Uterus (tissue), 4 donors: ENCODE measurements at places on chromosomes 13 and 19. TPM values are rescaled to one million over a fixed set of nuclear protein-coding genes. Genes with fewer than 3 reads are reported as not detected.

ATP8A2 gene
- 21.4 TPM for total RNA-seq

GPR183 gene
- 4.6 TPM for total RNA-seq

VMAC gene
- total RNA-seq = 8.4 TPM

FFAR1 gene
- total RNA-seq = not detected

TUBA3C gene
- total RNA-seq = not detected

PPM1N gene
- total RNA-seq = not detected

GATAD2A gene
- 9.7 TPM for total RNA-seq

IGFLR1 gene
- total RNA-seq = 5.3 TPM

GIPC3 gene
- total RNA-seq = 4.0 TPM

ERICH6B gene
- not detected for total RNA-seq

SHISA7 gene
- not detected for total RNA-seq

DNA sequence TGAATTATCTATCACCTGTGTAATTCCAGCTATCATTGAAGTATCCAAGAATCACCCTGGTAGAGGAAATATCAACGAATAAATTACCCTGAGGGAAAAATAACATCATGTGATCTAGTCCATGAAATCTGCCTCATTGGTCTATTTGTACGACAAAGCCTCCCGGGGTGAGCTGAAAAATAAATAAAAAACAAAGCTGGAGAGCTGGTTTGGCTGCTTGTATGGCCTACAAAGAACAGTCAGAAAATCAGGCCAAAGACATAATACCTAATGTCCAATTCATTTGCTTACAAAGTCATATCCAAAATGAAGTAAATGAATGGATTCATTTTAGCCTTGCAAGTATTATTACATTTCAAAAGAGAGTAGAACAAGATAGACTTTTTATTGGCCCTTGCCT lies 449.9 kb downstream of the KLF12 start:
- no peaks in the 10 kb centered on the region for H3K4me1 ChIP-seq
- no peaks in the 10 kb centered on the region for H3K27me3 ChIP-seq
- no peak overlapping the region for H3K4me3 ChIP-seq
- H3K36me3 ChIP-seq = no peaks in the 10 kb centered on the region

DNA sequence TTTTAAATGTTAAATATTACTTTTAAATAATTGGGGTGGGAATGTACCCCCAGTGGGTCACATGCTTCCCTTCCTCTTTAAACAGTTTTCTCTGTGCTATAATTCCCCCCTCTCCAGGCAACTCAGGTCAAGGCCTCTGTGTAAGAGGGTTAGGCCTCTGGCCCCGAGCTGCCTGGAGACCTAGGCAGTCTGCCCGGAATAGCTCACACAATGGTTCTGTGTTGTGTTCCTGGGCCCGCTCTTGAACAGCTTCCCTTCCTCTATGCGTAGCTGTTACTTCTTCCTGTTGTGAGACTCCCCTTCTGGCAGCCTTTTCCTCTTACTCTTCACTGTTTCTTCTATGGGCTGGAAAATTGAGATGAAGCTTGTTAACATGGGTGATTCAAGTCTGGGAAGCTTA lies 14.8 kb upstream of the ZNF492 start:
- peak overlapping the region; percentile 20 for H3K27ac ChIP-seq
- no peak overlapping the region for H3K4me3 ChIP-seq
- no peaks in the 10 kb centered on the region for H3K36me3 ChIP-seq

DNA sequence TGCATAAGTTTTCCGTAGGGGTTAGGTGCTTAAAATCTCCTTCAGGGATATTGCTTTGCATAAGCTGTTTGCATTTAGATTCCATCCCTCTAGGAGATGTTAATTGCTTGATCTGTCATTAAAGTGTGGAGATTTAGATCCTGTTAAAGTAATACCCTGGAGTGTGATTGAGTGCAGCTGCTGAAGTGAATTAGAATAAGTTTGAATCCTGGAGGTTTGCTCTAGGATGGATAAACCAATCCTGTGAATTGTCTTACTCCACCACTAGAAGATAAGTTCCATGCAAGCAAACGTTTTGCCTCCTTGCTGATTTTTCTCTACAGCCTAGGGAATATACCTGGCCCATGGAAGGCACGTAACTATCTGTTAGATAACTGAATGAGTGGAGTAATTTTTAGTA lies 1487.2 kb upstream of the PRR20A start:
- no peaks in the 10 kb centered on the region for H3K4me1 ChIP-seq
- H3K27ac ChIP-seq = no peak overlapping the region
- H3K27me3 ChIP-seq = no peaks in the 10 kb centered on the region
- DNase-seq = no peak
- H3K36me3 ChIP-seq = no peaks in the 10 kb centered on the region

GRCh38 chr19:49301165-49301865 lies 23.7 kb downstream of the SLC6A16 start:
- H3K36me3 ChIP-seq = no peaks in the 10 kb centered on the region
- peak; percentile 42 for DNase-seq
- no peaks in the 10 kb centered on the region for H3K4me1 ChIP-seq
- H3K27ac ChIP-seq = no peak overlapping the region
- H3K4me3 ChIP-seq = no peak overlapping the region
- no peaks in the 10 kb centered on the region for H3K27me3 ChIP-seq

DNA sequence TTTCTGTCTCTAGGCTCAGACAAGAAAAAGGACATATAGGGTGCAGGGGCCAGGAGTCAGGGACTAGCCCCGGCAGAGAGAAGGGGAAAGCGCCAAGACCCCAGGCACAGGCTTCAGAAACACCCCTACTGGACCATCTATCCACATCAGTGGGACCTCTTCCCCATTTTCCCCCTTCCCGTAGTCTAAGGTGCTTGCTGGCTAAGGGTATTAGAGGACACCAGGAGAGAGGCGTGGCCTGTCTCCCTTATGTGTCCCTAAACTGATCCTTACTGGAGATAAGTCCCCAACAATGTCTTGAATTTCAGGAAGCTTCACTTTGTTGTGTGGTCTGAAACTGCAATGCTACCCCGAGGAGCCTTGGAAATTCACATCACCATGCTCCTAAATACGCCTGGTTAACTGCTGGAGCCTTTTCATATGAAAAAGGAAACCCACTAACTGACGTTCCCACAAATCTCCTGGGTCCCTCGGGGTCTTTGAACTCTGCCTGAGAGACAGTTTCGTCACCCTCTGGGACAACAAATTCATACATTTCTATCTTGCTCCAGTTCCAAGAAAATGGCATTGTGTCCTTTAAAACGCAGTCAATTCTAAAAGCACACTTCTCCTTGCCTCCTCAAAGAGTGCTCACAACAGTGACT lies 197.7 kb downstream of the COL4A1 start:
- H3K27me3 ChIP-seq = no peaks in the 10 kb centered on the region
- no peak overlapping the region for H3K4me3 ChIP-seq
- no peaks in the 10 kb centered on the region for H3K36me3 ChIP-seq
- no peaks in the 10 kb centered on the region for H3K4me1 ChIP-seq
- peak overlapping the region; percentile 61 for H3K27ac ChIP-seq

DNA sequence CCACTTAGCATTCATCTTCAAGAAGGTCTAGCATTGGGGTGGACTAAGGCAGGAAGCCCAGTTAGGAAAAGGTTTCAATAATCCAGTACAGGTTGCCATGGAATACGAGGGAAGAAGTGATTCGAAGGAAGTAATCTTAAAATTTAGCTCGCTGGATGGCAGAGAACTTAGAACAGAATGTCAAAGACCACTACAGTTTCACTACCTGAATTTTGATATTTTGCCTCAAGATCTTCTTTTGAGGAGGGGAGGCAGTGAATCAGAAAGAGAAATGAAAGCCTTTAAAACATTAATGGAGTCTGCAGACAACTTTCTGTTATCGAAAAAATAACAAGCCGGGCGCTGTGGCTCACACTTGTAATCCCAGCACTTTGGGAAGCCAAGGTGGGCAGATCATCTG lies 7.0 kb upstream of the RAB8A start:
- DNase-seq = no peak
- no peaks in the 10 kb centered on the region for H3K4me1 ChIP-seq
- H3K4me3 ChIP-seq = no peak overlapping the region
- H3K27ac ChIP-seq = no peak overlapping the region
- no peaks in the 10 kb centered on the region for H3K36me3 ChIP-seq

DNA sequence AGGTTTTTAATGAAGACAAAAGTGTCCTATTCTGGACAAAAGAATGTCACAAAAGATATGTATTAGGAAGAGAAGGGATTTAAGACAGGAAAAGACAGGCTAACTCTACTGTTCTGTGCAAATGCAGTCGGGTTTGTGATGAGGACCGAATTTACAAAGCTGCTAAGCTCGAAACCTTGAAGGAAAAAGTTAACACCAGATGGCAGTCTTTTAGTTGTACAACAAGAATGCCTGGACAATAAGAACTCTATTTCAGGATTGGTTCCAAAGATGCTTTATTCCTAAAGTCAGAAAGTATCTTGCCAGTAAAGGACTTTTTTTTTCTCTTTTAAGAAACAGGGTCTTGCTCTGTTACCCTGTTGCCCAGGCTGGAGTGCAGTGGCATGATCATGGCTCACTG lies 51.1 kb downstream of the HS6ST3 start:
- H3K27me3 ChIP-seq = no peaks in the 10 kb centered on the region
- no peak overlapping the region for H3K27ac ChIP-seq
- no peak overlapping the region for H3K4me3 ChIP-seq
- no peaks in the 10 kb centered on the region for H3K4me1 ChIP-seq

GRCh38 chr19:10961073-10961860 lies 437 bp downstream of the SMARCA4 start:
- H3K4me3 ChIP-seq = peak overlapping the region; percentile 87
- peak overlapping the region; percentile 93 for H3K27ac ChIP-seq
- no peaks in the 10 kb centered on the region for H3K36me3 ChIP-seq
- no peak for DNase-seq
- H3K27me3 ChIP-seq = no peaks in the 10 kb centered on the region
